Thoracic aorta (tissue), 2 donors: ENCODE measurements at places on chromosomes 11 and 22.

DNA sequence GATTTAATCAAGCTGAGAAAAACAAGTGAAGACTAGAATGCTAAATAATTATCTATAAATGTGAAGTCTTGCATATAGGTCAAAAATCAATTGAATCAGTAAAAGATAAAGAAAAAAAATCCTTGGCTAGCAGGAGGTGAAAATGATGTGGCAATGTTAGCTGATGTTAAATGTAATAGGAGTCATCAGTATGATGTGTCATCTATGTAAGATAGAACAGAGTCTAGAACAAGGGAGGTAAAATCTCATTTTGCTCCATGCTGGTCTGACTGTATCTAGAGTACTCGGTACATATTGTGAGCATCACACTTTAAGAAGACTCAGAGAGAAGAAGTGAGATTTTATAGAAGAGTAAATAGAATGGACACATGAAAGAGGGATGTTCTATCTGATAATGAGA lies 721.2 kb downstream of the ETS1 start:
- no peak for DNase-seq

DNA sequence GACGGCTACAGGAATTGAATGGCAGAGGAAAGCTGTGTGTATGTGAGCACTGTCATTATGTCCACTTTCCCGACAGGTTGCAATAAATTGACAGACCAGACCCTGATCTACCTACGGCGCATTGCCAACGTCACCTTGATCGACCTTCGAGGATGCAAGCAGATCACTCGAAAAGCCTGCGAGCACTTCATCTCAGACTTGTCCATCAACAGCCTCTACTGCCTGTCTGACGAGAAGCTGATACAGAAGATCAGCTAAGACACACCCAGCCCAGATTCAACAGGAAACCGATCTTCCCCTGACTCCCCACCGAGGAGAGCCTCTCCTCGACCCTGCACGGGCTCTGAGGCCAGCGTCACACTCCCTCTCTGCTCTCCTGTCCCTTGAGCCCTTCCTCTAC lies 11.5 kb upstream of the GRK2 start:
- no peak for DNase-seq

GRCh38 chr11:46281371-46281831 lies 3.9 kb downstream of the CREB3L1 start:
- DNase-seq: no peak

GRCh38 chr11:131371791-131372104 lies 1.3 kb downstream of the NTM start:
- no peak for DNase-seq

GRCh38 chr11:67120881-67121710 lies 2.0 kb downstream of the KDM2A start:
- no peak for DNase-seq

- no peak for DNase-seq
Observed at GRCh38 chr11:12684315-12684714, 10.1 kb downstream of the TEAD1 start.

GRCh38 chr11:3231851-3232744 lies at the start of gene MRGPRE:
TSS of gene MRGPRE (minus strand) at chr11:3232417. CDS start at chr11:3228799, 3,618 bp downstream.
- DNase-seq: no peak

DNA sequence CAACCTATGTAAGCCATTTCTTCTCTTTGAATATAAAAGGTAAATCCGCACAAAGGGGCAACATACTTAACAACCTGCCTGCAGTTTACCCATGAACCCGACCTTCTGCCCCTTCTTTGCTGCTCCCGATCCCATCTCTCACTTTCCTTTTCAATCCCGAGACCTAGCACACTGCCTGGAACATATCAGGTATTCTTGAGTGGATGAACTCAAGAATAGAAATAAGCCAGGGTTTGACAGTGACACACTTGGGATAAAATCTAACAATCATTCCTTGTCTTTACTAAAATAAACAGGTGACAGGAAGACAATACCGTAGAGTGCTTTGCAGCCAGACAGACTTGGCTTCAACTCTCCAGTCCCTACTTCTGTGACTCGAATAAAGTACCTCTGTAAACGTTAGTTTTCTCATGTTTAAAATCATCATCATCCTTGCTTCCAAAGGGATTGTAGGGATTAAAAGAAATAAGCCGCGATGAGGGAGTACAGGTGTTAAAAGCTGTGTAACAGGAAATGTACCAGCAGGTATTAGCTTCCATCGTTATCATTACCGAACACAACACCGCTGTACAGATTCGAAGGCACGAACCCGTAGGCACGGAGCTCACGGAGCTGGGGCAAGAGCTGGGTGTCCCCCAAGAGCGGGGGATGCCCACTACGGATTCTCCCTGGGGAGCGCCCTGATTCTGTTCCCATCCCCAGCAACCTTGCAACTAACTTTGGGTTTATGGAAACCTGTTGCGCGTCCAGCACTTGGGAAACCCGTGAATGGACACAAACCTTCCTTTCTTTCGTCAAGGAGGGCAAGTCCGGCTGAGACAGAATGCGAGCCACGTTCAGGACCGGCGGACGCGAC lies 720 bp downstream of the UFD1 start:
- no peak for DNase-seq

DNA sequence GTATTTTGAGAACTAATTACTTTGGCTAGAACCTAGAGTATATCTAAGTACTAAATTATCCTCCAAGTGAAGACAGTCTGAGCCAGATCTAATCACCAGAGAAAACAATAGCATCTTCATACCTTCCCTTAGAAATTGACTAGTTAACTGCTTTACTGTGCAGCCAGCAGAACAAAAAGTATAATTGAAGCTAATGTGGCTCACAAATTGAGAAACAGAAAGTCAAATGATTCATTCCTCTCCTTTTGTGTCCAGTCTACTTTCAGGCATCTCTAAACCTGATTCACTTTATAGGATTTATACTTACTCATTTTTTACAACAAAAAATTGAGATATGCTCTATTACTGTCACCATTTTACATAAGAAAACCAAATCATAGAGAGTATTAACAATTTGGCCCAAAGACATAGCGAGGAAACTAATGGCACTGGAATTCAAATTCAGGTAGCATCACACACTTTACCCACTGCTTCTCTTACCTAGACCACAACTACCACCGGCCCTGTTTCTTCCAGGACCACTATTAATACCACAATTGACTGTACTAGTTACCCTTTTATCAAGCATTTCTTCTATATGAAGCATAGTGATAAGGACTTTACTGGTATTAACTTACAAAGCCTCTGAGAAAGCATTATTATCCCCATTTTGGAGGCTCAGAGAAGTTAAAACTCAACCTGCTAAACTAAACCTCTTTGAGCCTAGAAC lies 1402.6 kb upstream of the TENM4 start:
- no peak for DNase-seq

DNA sequence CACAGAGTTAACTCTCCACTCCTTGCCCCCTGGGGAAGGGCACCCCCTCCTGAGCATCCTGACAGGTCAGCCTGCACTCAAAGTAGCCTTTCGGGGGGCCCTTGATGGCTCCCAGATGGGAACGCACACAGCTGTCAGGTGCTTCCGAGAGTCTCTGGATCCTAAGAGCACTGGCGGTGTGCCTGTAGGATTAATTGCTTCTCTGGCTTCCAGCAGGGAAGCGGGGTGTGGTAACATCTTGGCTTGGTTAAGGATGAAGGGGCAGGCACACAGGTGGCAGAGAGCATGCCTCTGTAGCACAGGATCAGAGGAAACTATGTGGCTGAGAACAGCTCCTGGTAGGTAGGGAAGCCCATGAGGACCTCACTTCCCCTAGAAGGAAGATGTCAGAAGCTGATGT lies 199.8 kb downstream of the MIAT start:
- no peak for DNase-seq

DNA sequence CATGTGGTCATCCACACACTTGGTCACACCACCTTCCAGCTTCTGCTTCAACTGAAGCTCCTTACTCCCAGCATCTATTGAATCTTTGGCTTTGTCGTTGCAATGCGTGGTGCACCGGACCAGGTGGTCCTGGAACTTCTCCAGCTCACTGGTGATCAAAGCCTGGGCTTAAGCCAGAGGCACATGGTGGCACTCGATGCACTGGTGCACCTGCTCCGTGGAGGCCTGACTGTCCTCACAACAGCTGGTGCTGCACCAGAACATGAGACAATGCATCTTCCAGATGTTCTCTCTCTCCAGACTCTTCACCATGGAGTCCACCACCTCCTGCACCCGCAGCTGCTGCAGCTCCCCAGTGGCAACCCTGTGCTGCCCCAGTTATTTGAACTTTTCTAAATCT lies 56.0 kb downstream of the CELSR1 start:
- no peak for DNase-seq

DNA sequence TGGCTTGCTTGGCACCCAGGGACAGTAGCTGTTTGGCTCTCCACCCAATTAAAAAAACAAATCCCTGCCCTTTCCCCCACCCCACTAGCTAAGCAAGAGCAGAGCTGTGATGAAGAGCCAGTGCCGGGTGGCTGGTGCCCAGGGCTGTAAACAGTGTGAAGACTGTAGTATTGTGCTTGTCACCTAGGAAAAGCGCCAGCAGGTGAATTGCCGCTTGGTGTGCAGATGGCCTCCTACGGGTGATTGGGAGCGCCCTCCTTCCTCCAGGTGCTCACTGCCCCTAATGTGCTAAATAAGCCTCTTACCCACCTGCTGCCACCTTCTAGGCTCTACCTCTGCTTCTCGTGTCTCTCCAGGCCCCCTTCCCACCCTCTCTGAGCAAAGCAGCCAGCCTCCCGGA lies 18.4 kb upstream of the RAPSN start:
- no peak for DNase-seq

- DNase-seq: no peak
Observed at GRCh38 chr22:35458547-35459422, 58.8 kb downstream of the MCM5 start.

DNA sequence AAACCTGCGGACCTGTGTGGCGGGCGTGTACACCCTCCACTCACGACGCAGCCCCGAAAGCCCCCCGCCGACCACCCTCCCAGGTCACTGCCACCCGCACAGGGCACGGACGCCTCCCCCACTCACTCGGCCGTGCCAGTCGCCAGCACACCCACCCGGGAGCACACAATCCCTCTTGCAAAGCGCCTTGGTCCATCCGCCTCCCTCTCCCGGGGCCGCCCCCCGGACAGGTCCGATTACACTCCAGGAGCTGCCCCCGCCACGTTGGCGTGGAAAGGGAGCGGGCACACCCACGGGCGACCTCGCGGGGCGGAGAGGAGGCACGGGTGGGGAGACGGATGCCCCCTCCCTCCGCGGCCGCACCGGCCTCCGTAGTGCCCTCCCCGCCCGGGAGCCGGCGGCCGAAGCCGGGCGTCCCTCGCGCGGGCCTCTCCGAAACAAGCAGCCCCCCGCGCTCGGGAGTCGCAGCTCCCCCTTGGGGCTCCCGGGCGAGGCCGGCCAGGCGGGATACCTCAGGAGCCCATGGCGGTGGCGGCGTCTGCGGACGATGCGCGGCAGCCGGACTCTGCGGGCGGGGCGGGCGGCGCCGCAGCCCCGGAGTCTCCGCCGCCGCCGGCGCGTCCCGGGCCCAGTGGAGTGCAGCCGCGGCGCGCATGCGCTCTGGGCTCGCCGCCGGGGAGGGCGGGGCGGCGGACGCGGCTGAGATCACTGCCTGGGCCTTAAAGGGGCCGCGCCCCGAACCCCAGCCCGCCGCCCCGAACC lies at the start of gene TMEM184B:
Gene TMEM184B, minus strand, starts transcription at position 638 of the 762 bp plus-strand sequence. CDS start 25,049 bp downstream, outside the sequence.
- no peak for DNase-seq

DNA sequence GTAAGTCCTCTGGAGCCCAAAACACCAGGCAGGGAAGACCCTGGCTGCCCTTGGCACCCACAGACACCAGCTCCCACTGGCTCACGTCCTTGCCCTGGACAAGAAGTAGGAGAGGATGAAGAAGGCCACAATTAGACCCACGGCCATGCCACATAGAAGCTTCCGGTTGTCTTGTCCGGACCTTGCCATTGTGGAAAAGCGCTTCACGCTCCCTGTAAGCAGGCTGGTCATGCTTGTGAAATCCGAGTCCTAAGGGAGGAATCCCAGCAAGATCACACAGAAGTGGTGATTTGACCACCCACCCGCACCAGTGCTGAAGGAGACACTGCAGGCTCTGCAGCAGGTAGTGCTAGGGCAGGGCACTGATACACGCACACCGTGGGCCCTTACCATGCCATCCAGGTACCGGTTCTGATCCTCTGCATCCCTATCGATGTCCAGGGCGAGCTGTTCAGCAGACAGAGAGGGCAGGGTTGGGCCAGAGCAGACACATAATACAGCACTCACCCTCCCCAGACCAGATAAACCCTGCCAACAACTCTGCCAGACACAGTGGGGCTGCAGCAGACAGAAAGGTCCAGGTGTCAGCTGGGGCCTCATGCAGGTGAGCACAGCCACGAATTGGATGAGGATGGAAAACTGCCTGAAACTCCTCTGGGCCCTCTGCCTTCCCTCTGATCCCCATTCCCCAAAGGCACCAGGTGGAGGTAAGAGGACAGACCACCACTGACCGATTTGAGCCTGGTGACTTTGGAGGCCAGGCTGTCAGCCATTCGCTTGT lies 1.8 kb downstream of the BET1L start:
- DNase-seq: no peak

DNA sequence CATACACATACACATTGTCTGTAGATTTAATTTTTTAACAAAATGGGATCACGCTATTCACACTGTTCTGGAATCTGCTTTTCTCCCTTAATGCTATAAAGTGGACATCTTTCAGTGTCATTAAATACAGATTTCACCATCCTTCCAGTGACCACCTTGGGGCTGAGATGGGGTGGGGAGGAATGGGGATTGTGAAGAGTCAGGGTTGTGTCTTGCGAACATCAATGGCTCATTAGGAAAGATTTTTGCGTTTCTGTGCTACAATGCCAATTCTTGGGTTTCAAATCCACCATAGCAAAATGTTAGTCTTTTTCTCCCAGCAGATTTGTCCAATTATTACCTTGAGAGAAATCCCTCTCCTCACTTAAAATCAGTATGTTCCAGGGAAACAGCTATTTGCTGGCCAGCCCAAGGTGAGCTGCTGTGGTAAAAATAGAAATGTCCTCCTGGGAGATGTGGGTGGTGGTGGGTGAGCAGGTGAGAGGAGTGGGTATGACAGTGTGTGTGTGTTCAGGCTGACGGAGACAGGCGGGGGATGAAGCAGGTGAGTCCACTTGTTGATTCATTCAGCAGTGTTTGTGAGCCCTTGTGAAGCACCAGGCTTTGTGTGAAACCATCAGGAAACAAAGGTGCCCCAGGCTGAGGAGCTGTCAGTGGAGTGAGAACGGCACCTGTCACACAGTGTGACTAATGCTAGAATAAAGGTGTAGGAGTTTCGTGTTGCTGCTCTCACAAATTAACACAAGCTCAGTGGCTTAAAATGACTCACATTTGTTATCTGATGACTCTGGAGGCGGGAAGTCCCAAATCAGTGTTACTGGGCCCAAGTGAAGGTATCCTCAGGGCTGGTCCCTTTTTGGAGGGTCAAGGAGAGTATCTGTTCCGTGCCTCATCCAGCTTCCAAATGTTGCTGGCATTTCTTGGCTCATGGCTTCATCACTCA lies 1.7 kb upstream of the CBX6 start:
- DNase-seq: no peak

- no peak for DNase-seq
Observed at GRCh38 chr11:73872749-73873357, 3.8 kb downstream of the COA4 start.
